Activated CD4-positive, alpha-beta T cell treated with anti-CD3 and anti-CD28 coated beads, Interleukin-2, amount 50 U/mL, for 24 hours (primary cell): ENCODE measurements at places on chromosomes 3 and 15.
A peak's percentile ranks its signal among the peaks of the same experiment; 100 is the strongest.

DNA sequence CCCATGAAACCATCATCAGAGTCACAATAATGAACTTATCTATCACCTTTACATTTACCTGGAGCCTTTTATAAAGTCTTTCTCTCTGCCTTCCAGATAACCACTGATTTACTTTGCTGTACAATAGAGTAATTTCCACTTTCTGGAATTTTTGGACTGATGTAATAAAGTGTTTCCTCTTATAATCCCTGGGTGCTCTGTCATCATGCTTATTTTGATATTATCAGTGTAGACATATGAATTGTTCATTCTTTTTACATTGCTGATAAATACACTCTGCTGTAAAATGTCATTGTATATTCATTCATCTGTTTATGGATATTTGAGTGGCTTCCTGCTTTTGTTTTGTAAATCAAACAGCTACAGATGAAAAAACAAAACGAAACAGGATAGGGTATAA lies 27.0 kb upstream of the IREB2 start:
- DNase-seq, result no peak

- DNase-seq, result no peak
Measured at GRCh38 chr3:106962993-106963392, 414.2 kb upstream of the CCDC54 start.

DNA sequence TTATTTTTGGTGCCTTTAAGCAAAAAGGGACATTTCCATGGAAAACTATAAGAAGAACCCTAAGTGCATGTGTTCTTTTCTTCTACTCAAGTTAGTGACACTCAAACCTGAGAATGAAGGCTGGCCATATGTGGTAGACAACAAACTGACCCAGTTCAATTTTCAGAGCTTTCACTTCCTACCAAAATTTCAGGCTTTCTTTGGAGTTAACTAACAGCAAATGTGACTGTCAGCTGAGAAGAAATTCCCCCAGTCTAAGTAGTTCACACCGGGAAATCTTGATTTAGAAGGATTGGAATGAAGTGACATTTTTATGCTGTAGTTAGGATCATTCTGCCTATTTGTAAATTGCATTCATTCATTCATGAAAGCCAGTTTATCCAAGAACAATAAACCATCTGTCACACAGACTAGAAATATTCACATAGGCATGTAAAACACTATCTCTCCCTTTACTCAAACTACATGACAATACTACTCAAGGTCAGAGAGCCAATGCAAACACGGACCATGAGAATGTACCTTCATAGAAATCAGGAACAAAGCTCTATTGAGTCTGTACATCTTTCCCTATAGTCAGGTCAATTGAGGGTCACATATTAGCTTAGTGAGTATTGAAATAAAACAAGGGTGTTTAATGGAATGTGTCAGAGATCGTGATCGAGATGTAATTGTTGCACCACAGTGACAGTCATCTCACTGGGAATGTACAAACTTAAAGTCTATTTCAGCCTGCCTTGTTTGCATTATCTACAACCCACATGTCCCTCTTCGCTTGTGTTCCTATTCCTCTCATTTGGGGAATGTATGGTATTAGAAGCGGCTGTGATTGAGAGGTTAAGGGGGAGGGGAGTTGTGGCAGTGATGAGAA lies 113.8 kb upstream of the TGFBR2 start:
- no peak for DNase-seq

- no peak for DNase-seq
Measured at GRCh38 chr3:57382933-57383332, 90.4 kb upstream of the ASB14 start.

- DNase-seq, result no peak
Measured at GRCh38 chr15:57540211-57540610, 51.5 kb upstream of the MYZAP start.

DNA sequence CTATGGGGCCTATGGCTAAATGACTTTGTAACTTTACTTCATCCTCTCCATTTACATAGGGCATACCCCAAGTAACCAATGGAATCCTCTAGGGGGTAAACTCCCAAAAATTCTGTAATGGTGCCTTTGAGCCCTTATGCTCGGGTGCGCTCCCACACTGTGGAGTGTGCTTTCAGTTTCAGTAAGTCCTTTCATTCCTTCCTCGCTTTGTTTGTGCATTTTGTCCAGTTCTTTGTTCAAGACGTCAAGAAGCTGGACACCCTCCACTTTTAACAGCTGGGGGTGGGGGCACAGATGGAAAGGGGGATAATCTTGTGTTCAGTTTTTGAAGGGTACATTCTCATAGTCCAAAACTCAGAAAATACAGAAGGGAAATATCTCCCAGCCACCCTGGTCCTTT lies 84.4 kb upstream of the C2CD4B start:
- DNase-seq, result no peak

DNA sequence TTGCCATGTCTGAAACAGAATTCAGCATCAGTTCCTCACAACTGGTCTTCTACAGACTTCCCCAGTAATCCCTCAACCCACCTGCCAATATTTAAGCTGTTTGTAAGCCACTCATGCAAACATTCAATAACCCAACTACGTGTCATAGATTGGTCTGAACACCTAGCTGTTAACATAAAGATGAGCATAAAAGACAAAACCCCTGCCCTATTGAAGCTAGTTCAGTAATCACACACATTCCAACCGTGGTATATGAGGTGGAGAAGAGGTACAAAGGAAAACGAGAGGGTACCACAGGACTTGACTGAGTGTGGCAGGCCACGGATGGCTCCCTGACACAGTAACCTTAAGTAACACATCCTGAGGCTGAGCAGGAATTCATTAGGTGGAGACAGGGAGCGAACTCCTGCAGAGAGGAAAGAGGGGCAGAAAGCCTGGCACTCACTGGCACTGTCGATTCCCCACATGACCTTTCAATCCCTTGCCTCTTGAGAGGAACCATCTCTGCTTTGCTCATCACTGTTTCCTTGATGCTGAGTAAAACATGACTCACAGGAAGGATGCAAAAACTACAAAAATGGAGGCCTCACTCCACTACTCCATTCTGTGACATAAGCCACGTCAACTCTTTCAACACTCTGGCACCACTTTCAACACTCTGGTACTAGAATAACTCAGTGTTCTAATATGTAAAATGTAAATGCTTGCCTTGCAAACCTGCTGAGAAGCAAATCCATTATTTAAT lies 31.3 kb downstream of the RPN1 start:
- peak; percentile 40 for DNase-seq

DNA sequence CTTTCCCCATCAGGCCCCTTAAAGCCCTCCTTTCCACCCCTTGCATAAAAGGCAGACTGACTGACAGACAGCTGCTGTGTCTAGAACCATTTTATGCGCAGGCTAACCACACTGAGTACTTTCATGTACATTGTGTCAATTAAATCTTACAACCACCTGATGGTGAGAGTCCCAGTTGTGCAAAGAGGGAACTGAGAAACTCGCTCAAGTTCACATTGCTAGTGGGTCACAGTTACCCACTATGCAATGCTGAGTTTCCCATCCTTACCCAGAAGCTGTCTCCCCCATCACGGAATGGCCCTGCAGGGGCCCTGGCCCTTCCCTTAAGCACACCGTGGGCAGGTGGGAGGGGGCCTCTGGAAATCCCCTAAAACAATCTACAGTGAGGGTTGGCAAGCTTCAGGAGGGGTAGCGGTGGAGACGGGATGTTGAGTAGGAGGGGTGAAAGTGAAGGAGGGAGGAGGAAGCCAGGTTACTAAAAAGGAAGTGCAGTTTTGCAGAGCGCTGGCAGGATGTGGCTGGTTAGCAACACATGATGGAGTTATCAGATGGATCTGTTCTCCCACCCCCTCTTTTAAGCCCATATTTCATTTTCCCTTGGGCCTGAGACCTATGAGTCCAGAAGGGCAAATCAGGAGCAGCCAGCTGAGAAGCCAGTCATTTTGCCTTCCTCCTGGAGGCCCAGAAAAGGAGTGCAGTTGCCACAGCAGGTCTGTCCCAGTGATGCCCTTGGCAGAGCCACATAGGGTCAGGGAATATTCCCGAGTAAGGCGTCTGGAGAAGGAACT lies 30.0 kb downstream of the STARD5 start:
- peak; percentile 82 for DNase-seq

DNA sequence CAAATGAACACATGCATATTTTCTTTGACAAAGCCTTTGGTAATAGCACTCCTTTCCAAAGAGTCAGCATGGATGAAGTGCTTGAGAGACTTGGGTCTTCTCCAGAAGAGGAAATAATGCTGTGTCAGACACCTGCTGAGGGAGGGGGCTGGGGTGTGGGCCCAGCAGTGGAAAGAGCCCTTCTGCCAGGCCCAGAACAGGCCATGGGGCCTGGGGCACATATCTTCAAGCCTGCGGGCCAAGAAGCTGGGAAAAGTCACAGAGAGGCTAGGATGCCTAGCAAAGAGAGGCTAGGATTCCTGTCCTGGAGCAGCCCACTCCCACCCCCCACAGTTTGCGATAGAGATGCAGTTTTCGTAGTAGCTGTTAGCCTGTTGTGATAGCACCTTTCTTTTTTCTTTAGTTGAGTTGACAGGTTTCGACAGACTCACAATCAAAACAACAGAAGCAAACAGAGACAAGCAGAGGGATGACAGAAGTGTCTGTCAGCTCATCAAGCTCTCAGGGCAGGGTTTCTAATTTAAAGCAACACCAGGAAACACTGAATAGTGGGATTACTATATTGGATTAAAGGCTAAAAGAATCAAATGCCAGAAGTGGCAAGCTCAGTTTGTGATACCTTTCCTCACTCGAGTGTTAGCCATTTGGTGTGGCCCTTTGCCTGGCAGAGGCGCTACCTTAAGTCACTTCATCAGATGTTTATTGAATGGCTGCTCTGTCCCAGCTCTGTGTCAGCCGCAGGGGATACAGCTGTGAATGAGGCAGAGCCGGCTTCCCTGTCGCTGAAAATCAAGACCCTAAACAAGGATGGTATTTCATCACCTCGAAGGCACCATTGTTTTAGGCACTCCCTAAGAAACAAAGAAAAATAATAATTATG lies 19.0 kb downstream of the CMTM7 start:
- no peak for DNase-seq

GRCh38 chr3:44001072-44001471 lies 240.6 kb upstream of the TOPAZ1 start:
- DNase-seq, result no peak

- DNase-seq, result no peak
Measured at GRCh38 chr15:88891540-88892254, 3.6 kb downstream of the HAPLN3 start.

DNA sequence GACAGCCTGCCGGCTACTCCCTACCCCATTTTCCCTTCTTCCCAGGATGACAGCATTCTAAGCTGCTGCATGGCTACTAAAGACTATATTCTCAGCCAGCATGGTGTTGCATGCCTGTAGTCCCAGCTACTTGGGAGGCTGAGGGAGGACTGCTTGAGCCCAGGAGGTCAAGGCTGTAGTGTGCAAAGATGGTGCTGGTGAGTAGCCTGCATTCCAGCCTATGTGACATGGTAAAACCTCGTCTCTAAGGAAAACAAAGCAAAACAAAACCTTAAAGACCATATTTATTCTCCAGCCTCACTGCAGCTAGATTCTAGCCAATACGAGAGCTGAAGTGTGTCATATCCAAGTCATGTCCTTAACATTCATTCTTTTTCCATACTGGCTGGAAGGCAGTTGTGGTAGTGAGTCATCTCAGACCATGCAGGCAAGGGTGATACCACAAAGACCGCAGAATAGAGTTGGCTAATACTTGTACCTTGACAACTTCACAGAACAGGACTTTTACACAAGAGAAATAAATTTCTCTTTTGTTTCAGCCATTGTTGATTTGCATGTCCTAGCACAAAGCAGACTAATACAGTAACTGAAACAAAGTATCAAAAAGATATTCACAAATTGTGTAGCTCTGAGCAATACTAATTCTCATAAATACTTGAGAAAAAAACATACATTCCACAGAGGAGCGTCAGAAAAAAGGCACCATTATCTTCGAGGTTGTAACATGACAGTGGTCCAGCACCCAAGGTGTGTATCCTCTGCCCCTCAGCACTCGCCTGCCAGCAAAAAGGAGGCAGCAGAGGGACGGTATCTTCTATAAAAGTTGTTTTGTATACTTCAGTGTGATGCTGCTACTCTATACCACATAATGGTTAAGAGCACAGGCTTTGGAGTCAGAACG lies 14.8 kb downstream of the PBRM1 start:
- DNase-seq, result no peak

- DNase-seq, result no peak
Measured at GRCh38 chr15:42182961-42183360, 25.1 kb downstream of the VPS39 start.

DNA sequence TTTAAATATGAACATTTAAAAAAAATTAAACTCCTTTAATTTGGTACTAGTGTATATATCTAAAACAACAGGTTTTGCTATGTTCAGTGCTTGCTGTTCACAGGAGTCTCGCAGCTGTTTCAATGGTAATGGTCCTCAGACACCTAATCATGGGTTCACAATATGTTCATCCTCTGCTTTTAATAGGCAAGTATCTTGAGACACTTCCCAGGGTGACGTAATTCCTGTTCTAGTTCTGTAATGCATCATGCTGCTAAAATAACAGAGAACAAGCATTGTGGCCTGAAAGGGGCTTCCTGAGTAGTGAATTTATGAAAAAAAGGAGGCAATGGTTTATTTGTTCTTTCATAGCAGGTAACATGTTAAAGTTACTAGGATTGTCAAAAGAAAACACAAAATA lies 625.2 kb upstream of the GBE1 start:
- no peak for DNase-seq

- no peak for DNase-seq
Measured at GRCh38 chr3:119613872-119614271, 16.2 kb downstream of the PLA1A start.

DNA sequence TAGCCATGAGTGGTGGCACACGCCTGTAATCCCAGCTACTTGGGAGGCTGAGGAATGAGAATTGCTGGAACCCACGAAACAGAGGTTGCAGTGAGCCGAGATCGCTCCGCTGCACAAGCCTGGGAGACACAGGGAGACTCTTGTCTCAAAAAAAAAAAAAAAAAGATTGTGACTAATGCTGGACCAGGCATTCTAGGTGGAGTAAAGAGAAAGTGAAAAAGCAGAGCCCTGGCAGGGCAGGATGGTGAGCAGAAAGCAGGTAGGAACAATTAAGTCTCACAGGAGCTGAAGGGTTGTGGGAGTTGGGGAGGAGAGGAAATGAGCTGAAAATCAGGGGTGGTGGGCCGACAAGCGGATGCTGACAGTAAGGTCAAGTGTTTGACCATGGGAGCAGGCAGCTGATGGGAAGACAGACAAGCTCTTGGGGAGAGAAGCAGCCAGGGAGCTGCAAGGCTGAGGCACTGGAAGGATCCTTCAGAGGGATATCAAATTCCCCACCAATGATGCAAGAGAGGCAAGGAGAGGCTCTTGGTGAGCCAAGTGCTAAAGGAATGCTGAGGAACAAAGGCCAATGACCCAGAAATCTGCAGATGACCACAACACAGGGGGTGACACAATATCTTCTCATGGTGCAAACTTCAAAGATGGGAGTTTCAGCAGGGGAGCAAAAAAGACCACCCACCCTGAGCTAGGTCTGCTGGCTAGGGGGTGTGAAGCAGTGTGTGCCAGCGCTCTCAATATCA lies 251.1 kb downstream of the ULK4 start:
- no peak for DNase-seq

- DNase-seq, result no peak
Measured at GRCh38 chr15:29903785-29904464, 81.7 kb upstream of the TJP1 start.

GRCh38 chr3:192772240-192772894 lies 45.0 kb upstream of the FGF12 start:
- no peak for DNase-seq
